T follicular helper cell (primary cell): ENCODE measurements at places on chromosomes 7 and 10.

GRCh38 chr7:131007439-131008330 is 273.7 kb upstream of the KLF14 start:
- peak; percentile 51 for DNase-seq

GRCh38 chr10:96406091-96406490 is 47.3 kb upstream of the OPALIN start:
- DNase-seq: no peak

- DNase-seq: no peak
Observed at GRCh38 chr10:104842704-104843103, 201.6 kb downstream of the SORCS3 start.

GRCh38 chr10:84599254-84599653 is 270.9 kb downstream of the CCSER2 start:
- DNase-seq: no peak

GRCh38 chr10:35050568-35050967 is 39.6 kb downstream of the CUL2 start:
- no peak for DNase-seq

- DNase-seq: no peak
Observed at GRCh38 chr10:83917537-83918506, 221.5 kb upstream of the GHITM start.

DNA sequence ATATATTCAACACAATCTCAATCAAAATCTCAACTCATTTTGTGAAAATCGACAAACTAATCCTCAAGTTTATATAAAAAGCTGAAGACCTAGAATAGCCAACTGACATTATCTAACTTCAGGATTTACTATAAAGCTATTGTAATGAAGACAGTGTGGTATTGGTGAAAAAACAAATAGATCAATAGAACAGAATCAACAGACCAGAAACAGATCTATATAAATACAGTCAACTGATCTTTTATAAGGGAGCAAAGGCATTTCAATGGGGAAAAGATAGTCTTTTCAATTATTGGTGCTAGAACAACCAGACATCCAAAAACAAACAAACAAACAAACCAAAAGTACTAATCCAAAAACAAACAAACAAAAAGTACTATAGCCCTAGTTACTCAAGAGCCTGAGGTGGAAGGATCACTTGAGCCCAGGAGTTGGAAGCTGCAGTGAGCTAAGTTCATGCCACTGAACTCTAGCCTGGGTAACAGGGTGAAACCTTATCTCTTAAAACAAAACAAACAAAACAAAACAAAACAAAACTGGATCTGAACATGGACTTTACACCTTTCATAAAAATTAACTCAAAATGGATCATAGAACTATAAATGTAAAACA is 26.6 kb upstream of the AKR1D1 start:
- no peak for DNase-seq

DNA sequence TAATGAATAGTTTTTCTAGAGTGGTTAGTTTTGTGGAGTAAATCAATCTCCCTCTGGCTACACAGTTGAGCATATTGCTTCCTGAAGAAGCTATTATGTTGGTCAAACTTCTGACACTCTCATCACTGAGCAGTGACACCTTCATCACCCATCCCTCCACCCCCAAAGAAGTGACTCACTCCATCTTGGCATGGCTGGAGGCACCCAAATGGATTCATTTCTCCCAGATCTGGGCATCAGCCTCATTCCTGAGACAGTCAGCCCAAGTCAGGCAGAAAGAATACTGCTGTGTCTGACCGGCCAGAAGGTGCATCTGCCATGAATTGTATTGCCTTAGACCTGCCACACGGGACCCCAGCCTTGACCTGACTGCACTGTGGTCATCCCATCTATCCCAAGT is 117.0 kb upstream of the HABP2 start:
- no peak for DNase-seq

DNA sequence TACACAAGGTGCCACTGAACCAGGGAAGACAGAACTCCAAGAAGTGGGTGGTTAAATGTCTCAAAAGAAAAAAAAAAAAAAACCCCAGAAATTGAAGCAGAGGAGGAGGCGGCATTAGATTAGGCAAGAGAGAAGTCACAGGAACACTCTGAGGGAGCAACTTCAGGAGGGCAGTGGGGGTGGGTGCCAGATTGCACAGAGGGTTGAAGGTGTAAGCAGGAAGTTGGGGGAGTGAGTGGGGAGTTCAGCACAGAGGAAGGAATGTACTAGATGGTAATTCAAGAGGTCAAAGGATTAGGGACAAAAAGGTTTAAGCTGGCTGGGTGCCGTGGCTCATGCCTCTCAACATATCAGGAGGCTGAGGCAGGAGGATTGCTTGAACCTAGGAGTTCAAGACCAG is 110.0 kb upstream of the PDLIM1 start:
- DNase-seq: no peak

- DNase-seq: no peak
Observed at GRCh38 chr7:121197455-121197854, 131.3 kb upstream of the WNT16 start.

- no peak for DNase-seq
Observed at GRCh38 chr10:102422545-102423129, 2.0 kb downstream of the FBXL15 start.
